ENCODE measurements at places on chromosomes 16 and 17.

GRCh38 chr16:9012848-9013507 is 49.3 kb upstream of the USP7 start:
- DNase-seq: no peak

GRCh38 chr17:4587803-4588202 is 3.5 kb downstream of the SMTNL2 start:
- DNase-seq: no peak

- DNase-seq: no peak
Measured at GRCh38 chr16:88868974-88869672, 2.7 kb upstream of the PABPN1L start.

GRCh38 chr16:67384778-67385510 is 8.4 kb downstream of the TPPP3 start:
- DNase-seq: no peak

- peak; percentile 28 for DNase-seq
Measured at GRCh38 chr16:81071805-81072204, 5.2 kb downstream of the C16orf46 start.

All from HuH-7 (cell line).